Airway epithelial cell (primary cell): ENCODE measurements at places on chromosomes 7 and 10. TPM values are rescaled to one million over a fixed set of nuclear protein-coding genes. Genes with fewer than 3 reads are reported as not detected.

FAM200A gene
- total RNA-seq = 4.0 and 7.6 TPM in 2 replicates

MYL10 gene
- total RNA-seq = not detected in 2 replicates

TMEM176B gene
- total RNA-seq = not detected in 2 replicates

OR2A1 gene
- not detected in 2 replicates for total RNA-seq

SHH gene
- total RNA-seq = under 0.01 TPM in 1 of 2 replicates, not detected in the other

GLRX3 gene
- total RNA-seq = 140 and 143 TPM in 2 replicates

IL6 gene
- total RNA-seq = 1.1 and 1.6 TPM in 2 replicates

DYNC1I1 gene
- total RNA-seq = 0.21 TPM in 1 of 2 replicates, not detected in the other

CLCN1 gene
- total RNA-seq = 0.21 TPM in 1 of 2 replicates, not detected in the other

ANKRD61 gene
- total RNA-seq = not detected in 2 replicates

ICA1 gene
- total RNA-seq = 4.4 and 6.8 TPM in 2 replicates

TMEM60 gene
- 8.5 and 12.8 TPM in 2 replicates for total RNA-seq

C10orf62 gene
- not detected in 2 replicates for total RNA-seq

GPR37 gene
- total RNA-seq = 1.3 and 1.6 TPM in 2 replicates
